Stimulated activated CD4-positive, alpha-beta T cell treated with anti-CD3 and anti-CD28 coated beads, TNF-alpha, amount 100 ng/mL, for 48 hours (primary cell): ENCODE measurements at places on chromosomes 7 and 10.

- no peak for DNase-seq
These were observed 27.2 kb downstream of the C10orf71 start for GRCh38 chr10:49325916-49326783.

DNA sequence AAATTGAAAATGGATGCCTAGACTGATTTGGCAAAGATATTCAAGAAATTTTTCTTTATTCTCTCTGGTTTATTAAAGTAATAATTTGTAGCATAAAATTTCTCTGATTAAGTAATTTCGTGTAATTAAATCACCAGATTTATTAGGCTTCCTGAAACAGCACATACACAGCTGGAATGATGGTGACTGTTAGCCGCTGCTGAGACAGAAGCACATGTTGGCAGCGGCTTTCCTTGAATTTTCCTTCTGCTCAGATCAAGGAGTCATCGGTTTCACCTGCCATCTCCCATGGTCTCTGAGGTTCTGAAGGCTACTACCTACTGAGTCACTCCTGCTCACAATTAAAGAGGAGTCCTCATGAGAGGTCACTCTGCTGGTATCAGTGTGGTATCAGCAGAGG, 101.5 kb downstream of the GFRA1 start:
- DNase-seq, result no peak

DNA sequence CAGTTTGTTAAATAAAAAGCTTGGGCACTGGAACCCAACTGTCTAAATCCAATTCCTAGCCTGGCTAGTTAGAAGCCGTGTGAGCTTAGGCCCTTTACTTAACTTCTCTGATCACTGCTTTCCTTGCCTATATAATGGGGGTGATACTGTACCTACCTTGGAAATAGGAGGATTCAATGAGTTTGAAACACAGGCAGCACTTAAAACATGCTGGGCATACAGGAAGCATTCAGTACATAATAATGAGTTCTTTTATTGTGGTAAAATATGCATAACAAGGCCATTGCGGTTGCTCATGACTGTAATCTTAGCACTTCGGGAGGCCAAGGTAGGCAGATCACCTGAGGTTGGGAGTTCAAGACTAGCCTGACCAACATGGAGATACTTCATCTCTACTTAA, 47.4 kb upstream of the SEPHS1 start:
- DNase-seq, result no peak

DNA sequence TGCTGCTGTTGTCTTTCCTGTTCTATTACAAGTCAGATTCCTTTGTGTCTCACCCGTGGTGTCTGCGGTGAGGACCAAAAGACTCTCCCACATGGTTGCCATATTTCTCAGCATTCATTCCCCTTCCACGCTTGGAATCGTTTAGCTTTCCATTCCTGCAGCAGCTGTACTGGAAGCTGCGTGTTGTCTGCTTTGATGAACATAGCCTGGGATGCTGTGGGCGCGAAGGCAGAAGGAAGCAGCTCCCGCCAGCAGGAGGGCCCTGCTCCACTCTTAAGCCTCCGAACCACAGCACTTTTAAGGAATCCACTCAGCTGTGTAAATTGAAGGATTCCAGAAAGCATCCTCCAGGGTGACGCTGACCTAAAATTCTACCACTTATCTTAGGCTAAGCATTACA, 303.6 kb upstream of the PITRM1 start:
- no peak for DNase-seq

DNA sequence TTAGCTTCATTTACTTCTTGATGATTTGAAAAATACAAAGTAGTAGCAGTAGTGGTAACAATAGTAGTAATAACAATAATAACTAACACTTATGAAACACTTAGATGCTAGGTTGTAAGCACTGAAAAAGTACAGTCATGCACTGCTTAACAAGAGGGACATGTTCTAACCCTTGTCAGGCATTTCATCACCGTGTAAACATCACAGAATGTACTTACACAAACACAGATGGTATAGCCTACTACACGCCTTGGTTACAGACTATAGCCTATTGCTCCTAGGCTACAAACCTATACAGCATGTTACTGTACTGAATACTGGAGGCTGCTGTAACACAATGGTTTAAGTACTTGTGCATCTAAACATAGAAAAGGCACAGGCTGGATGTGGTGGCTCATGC, 60.6 kb downstream of the PUS7 start:
- no peak for DNase-seq

DNA sequence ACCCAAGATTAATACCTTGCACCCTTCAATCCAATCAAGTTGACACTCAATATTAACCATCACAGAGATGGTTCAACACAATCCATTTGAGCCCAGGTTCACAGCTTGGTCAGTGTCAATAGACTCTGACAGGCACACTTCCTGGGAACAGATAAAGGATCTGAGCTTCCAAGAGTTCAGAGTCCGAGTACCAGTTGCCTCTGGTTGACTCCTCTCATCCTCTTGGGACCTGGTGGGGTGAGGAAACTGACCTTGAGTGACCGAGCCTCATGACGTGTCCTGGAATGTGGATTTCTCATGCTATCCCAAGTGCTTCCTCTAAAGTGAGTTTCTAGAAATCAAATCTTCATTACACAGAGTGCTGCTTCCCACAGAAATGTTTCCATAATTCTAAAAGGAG, 162.0 kb downstream of the CYP26A1 start:
- no peak for DNase-seq

DNA sequence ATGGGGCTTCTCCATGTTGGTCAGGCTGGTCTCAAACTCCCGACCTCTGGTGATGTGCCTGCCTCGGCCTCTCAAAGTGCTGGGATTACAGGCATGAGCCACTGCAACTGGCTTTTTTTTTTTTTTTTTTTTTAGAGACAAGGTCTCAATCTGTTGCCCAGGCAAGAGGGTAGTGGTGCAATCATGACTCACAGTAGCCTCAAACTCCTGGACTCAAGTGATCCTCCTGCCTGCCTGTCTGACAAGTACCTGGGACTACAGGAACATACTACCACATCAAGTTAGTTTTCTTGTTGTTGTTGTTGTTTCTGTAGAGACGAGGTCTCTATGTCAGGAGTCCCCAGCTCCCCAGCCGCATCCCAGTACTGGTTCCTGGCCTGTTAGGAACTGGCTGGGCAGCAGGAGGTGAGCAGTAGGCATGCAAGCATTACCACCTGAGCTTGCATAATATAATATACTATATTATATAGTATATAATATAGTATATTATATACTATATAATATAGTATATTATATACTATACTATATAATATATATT, 55.7 kb downstream of the TPK1 start:
- no peak for DNase-seq

- DNase-seq, result no peak
These were observed 11.4 kb downstream of the NHLRC2 start for GRCh38 chr10:113865901-113866300.

GRCh38 chr10:23826421-23826820, 382.5 kb upstream of the KIAA1217 start:
- DNase-seq, result no peak

DNA sequence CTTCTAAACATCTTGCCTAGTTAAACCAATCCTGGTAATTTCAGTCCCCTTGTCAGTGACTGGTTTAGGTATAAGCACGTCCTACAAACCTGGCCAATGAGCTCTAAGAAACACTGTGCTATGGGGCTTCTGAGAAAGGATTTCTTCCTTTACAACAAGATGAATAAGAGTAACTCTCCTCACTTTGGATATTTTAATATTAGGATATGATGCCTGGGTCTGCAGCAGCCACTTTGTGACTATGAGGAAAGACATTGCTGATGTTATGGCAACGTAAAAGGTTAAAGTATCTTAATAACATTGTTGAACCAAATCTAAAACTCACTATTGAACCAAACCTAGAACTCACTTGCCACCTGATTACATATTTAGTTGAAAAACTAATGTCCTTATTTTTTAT, 26.5 kb upstream of the EPC1 start:
- DNase-seq, result no peak

- DNase-seq, result no peak
These were observed 41.2 kb downstream of the PSMC2 start for GRCh38 chr7:103388469-103389140.

- DNase-seq, result no peak
These were observed 42.3 kb downstream of the ARID5B start for GRCh38 chr10:61943674-61944378.

DNA sequence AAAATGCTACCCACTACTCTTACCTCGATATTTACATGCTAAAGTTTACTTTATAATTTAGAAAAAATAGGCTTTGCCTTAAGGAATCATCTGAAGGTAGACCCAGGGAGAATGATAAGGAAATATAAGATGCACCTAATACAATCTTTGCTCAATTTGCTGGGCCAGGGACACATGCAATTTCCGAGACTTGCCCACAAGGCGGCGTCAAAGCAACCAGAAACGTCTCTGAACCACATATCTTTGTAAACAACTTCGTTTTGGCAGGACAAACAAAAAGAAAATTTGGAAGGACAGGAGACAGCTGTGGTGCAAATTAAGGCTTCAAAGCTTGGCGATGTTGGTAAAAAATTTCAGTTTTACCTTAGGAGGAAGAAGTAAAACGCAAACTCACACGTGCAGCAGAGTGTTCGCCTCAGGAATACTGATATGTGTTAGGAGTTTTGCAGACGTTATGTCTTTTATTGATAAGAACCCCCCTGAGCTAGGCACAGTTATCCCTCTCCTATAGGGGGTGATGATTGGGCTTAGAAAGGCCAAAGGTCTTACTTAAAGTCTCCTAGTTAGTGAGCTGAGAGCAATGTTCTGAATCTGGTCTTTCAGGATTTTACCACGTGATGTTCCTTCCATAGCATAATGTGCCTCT, 134.3 kb downstream of the PRKCQ start:
- DNase-seq, result peak; percentile 37

DNA sequence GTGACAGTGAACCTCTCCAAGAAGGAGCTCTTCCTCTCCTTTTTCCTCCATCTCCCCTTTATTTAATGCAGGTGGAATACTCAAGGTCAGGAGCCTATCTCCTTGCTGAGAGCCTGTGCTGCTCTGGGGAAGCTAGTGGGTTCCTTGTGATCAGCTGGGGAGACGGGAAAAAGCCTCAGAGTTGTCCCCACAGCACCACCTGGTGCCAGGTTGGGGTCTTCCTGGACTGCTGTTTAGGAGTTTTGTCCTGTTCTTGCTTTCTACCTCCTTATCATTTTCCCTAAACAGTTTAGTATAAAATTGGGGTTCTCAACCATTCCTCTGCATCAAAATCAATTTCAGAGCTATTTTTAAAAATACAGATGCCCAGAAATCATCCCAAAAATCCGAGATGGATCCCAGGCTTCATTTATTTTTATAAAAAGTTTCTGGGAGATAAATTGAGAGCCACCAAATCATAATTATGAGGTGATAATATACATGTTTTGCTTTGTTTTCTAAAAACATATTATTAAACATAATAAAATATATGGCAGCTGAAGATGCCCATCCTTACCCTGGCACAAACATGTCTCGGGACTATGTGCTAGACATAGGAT, 44.3 kb downstream of the MACC1 start:
- DNase-seq, result no peak

- DNase-seq, result no peak
These were observed 7.5 kb downstream of the ZYX start for GRCh38 chr7:143388491-143389101.

- no peak for DNase-seq
These were observed 298.7 kb downstream of the DPP6 start for GRCh38 chr7:154350892-154351291.

DNA sequence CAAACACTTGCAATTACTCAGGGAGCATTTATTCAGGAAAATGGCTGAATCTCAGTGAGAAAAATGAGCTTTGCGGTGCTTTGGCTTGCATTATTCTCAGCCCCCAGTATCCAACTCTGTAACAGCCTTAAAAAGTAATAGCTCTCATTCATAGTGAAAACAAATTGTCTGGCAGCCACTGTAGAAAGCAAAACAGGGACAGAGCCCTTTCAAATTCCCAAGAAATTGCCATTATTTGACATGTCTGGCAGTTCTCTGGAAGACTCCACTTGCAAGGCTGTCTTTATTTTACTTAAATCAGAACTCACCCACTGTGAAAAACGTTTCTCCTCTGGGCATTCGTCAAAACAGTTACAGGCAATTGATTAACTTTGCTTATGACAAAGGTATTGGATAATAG, 122.5 kb downstream of the NPSR1 start:
- no peak for DNase-seq

DNA sequence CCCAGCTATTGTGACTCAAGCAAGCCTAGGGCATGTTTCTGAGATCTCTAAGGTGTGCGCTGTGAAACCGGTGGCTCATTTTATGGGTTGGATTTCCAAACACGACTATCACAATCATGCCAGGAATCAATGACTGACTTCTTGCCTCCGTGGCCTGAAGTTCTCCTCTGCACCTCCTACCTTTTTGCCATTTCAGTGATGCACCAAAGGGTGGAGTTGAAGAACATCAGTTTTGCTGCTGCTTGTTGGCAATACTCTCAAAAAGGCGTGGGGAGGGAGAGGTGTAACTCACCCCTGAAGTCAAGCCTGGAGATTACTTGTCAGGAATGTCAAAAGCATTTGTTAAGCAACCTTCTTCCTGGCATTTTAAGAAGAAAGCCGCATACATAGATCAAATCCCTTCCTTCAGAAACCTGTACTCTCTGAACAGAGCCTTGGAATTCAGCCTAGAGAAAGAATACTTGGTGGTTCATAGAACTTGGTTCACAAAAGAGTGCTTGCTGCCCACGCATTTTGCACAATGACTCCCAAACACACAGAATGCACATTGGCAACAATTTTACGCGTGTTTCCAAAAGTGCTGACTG, 41.0 kb downstream of the KIAA1217 start:
- DNase-seq, result no peak

DNA sequence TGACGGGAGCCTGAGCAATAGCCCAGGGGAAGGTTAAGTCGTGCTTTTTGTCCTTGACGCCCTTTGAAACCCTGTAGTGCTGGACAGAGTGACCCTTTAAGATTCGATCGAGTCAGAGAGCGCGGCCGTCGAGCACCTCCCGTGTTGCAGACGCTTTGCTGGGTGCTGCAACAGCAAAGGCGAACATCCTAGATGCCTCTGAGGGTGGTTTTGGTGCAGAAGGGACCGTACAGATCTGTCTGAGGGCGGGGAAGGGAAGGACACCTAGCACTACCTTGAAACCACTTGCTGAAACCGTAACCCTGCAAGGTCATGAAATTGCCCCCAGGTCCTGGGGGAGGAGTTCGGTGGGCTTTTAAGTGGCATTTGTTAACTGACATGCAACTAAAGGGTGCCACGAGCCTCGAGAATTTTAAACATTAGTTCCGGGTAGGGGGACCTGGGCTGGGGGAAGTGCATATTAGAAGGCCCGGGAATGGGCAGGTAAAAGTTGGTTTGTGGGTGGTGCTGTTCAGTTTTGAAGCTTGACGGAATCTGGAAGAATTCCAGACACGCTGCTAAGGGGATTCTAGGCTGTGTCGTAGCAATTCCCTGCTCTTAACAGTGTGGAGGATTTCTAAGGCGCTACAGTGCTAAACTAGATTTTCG, 786 bp downstream of the ATP5F1C start:
- peak; percentile 9 for DNase-seq
